ENCODE measurements at places on chromosomes 2 and 18.

GRCh38 chr2:212638694-212639093, 100.1 kb upstream of the ERBB4 start:
- DNase-seq: no peak

DNA sequence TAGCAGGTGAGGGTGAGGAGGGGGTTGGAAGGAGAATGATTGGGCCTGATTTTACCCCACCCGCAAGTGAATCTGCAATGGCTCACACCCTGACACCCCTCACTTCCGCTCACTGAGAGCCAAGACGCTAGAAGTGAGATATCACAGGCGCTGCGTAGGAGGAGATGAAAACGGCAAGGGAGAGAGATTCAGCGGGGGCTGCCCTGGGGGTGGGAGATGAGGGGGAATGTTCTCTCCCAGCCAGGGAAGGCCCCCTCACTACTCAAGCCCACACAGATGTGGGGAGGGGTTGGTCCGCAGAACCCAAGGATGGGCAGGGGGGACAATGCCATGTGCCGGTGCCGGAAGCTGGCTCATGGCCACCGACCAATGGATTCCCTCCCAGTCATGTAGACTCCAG, 32.9 kb downstream of the LOXHD1 start:
- no peak for DNase-seq

DNA sequence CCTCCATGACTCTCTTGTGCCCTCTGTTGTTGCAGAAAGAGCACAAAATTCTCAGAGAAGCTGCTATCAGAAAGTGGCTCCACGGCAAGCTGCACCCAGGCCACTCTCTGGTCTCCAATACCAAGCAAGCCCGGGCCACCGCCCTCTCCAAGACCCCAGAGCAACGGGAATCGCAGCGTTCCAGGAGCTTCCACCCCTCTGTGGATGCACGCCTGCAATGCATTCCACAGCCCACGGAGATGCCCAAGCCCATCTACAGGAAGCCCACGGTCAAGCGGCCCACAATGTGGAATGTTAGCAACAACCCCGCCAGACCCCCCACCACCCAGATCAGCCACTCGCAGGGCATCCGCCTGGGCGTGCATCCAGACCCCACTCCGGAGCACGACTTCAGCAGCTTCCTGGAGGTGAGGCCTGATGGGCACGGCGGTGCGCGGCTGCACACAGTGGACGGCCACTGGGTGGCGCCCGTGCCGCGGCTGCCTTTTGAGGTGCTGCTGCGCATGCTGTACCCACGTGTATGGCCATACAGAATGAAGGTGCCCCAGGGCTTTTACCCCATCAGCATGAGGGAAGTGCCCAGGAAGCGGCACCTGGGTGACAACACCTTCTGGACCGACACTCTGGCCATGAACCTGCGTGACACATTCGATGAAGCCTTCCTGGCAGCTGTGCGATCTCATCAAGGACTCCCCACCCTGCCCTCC, 6.3 kb downstream of the ANKRD53 start:
- DNase-seq: no peak

GRCh38 chr2:204407204-204408014, 137.9 kb upstream of the PARD3B start:
- DNase-seq: no peak

DNA sequence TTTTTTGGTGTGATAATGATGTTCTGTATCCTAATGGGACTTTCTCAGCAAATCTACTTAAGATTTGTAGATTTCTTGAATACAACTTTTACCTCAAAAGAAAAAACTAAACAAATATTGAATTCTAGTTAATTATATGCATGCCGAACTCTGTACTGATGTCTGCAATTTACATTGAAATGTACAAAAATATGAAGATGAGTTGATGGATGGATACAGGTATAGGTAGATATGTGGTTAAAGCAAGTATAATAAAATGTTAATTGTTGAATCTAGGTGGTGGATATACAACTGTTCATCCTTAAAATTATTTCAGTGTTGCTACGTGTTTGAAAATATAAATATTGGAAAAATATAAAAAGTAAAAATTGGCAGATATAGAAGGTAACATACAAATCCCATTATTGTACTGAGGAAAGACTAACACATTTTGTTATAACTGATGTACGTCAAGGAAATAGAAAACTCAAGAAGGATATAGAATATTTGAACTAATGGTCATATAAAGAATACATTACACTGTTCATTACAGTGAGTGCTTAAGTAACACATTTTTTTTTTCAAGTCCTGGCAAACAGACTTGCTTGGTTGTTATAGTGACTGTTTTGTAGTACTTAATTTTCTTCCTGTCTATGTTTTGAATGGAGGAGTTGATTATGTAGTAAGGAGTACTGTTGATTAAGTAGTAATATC, 33.8 kb downstream of the DDX1 start:
- DNase-seq: no peak

GRCh38 chr2:128449226-128450061, 130.8 kb upstream of the HS6ST1 start:
- no peak for DNase-seq

DNA sequence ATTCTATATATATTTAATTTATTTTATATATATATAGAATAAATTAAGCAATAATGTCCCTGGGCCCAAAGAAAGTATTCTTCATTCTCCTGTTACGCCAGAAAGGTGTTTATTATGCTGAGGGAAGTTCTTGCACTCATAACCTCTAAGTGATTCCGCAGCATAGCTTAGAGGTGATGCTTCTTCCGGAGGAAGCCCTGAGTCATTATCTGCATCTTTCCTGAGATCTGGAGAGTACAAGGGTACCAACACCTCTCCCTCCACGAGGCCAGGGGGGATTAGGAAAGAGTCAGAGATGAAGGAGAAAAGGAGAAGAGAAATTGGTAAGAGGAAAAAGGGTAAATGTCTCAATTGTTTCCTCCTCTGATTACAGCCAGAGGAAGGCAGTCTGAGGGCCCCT, 43.1 kb upstream of the RTN4 start:
- DNase-seq: peak; percentile 58

DNA sequence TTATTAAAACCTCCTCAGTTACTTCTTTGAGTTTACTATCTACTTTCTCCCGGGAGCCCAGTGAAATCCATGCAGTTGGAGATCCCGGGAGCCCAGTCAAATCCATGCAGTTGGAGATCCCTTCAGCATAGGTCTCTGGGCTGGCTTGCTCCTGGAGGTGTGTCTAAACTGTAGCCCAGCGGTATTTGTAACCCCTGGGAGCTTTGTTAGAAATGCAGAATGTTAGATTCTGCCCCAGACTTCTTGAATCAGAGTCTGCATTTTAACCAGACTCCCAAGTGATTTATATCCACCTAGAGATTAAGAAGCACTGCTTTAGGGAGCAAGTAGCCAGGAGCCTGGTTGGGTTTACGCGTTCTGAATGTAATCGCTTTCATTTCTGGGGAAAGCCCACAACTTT, 54.5 kb downstream of the ARHGAP28 start:
- DNase-seq: no peak

DNA sequence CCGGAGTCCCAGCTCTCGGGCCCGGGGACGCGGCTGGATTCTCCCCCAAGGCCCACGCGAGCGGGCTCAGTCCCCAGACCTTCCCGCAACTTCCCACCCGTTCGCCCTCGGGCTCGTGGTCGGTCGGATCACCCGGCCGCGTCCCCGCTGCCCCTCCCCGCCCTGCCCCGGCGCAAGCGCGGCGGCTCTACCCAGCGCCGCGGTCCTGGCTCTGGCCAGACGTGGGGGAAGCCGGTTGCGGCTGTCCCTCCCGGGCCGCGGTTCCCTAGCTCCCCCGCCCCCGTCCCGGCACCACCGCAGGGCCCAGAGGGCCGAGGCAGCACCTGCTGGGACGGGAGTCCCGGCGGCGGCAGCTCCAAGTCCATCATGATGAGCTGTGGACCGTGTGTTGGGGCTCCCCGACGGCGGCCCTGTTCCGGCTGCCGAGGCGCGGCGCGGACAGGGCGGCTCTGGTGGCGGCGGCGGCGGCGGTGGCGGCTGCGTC, 276 bp downstream of the NFE2L2 start:
- DNase-seq: no peak

DNA sequence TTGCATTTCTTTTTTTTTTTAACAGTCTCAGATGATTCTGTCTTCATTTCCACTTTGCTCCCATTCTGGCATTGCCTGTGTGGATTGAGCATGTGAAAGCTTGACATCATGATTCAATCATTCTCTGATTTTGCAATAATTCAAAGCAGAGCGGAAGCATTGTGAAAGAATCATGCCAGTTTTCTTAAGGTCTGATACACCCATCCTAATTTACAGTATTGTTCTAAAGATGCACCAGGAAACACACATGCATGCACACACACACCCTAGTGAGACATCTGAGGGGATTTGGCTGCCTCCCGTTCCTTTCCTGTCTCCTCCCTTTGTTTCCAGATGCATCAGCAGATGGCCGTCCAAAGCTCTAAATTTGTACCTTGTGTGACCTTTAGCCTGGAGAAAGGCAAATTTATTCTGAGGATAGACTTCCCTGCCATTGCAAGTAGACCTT, 97.3 kb downstream of the FMNL2 start:
- DNase-seq: peak; percentile 89

GRCh38 chr2:213101692-213102460, 49.5 kb downstream of the IKZF2 start:
- DNase-seq: no peak

DNA sequence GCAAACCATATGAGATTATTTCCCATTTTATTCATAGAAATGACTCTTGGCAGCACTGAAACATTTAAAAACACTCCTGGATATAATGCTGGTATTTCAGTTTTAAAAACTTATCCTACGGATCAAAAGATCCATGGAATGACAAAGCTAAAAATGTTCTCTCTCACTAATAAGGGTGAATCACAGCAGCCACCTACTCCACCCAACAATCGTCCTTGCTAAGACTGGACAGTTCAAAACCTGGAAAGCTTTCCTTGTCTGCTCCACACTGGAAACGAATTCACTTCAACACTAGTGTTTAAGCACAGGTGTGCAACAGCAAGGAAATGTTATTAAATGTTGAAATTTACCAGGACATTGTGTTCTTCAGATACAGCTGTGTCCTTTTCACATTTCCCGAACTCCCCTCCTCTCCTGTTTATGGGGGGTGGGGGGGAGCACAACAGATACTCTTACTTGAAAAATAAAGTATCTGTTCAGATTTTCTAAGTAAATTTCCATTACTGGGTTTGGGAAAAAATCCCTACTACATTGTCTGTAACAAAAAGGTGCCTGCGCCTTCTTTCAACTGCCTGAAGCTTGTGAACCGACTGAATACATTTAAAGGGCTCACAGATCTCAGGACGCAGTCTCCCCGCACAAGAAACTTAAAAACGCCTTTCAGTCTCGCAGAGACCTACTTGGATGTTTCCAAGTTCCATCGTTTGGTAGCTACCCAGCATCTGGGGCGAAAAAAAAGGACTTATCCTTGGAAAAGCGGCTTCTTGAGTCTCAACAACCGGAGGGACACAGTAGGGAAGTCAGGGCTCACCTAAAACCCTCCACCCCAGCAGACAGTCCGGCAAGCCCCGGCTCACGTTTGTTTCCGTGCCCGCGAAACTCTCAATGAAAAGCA, 1.3 kb downstream of the YWHAQ start:
- DNase-seq: no peak

- no peak for DNase-seq
These were observed 531.8 kb downstream of the ZEB2 start for GRCh38 chr2:143988082-143988481.

- DNase-seq: no peak
These were observed 26.4 kb upstream of the GULP1 start for GRCh38 chr2:188265315-188265714.

GRCh38 chr2:120016800-120017199, 3.9 kb downstream of the EPB41L5 start:
- no peak for DNase-seq

DNA sequence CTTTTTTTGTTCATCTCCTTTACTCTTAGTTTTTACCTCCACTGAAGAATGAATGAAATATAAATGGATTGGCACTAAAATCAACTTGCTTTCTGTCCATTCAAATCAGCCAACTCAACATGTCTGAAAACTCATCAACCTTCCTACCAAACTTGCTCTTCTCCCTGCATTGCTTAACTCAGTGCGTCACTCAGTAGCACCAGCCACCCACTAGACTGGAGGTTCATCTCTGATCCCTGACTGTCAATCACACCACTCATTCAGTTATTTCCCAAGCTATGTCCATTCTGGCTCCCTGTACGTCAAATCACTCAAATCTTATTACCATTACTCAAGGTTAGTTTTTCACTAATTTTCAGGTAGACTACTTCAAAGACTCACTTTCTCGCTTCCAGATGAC, 75.2 kb upstream of the RBMS1 start:
- no peak for DNase-seq

DNA sequence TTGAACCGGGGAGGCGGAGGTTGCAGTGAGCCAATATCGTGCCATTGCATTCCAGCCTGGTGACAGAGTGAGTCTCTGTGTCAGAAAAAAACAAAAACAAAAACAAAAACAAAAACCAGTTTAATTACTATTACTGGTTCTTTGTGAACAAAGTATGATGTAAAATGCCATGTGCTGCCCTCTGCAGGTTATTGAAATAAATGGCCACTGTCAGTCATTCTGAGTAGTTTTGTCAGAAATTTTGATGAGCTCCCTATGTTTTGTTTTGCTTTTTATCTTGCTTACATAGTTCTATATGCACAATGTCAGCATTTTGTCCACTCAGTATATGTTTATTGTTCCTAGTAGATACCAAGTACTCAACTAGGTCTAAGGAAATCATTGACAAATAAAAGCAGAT, 423.6 kb upstream of the CHST9 start:
- DNase-seq: no peak

DNA sequence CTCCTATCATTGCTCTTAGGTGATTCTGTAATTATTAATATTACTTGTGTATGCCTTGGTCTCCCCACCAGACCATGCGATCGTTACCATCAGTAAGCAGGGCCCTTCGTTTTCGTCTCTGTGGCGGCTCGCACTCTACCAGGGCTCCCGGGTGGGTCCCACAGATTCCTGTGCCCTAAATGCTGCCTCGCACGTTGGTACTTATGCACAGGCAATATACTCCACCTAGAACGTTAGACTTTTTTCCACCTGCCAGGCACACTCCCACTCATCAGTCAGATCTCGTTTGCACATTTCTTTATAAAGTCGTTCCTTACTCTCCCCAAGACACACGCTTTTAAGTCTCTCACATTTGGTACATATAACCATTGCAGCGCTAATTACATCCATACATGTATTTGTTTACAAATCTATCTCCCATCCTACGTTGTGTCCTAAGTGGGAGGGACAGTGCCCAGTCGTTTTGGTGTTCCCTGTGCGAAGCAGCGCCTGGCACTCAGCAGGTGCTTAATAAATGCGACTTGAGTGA, 901 bp downstream of the FEZ2 start:
- DNase-seq: no peak

- DNase-seq: peak; percentile 41
These were observed 40.4 kb downstream of the SERTAD2 start for GRCh38 chr2:64613276-64613675.

- no peak for DNase-seq
These were observed 347.2 kb upstream of the NETO1 start for GRCh38 chr18:73214970-73215369.

- no peak for DNase-seq
These were observed 8.2 kb downstream of the BCL2 start for GRCh38 chr18:63311118-63312018.

All from skeletal muscle cell (primary cell).